ENCODE measurements at places on chromosomes 4 and X. TPM values are rescaled to one million over a fixed set of nuclear protein-coding genes. Genes with fewer than 3 reads are reported as not detected.

The NAA15 gene
- total RNA-seq: 52.7 TPM

The HSFX2 gene
- total RNA-seq: 2.0 TPM

The RWDD4 gene
- 18.7 TPM for total RNA-seq

The RADX gene
- total RNA-seq: 7.8 TPM

The RAB39B gene
- 28.2 TPM for total RNA-seq

The MAGEC1 gene
- total RNA-seq: not detected

The MAB21L2 gene
- not detected for total RNA-seq

The CSN3 gene
- not detected for total RNA-seq

The MMRN1 gene
- 2.5 TPM for total RNA-seq

The GCNA gene
- 3.0 TPM for total RNA-seq

The FBXO8 gene
- 32.9 TPM for total RNA-seq

The CLGN gene
- total RNA-seq: 3.4 TPM

The ENAM gene
- total RNA-seq: not detected

The CCKAR gene
- not detected for total RNA-seq

The GPR82 gene
- not detected for total RNA-seq

The CT45A1 gene
- total RNA-seq: not detected

The HSFX3 gene
- not detected for total RNA-seq

The RBM46 gene
- 0.31 TPM for total RNA-seq

The F8 gene
- 7.3 TPM for total RNA-seq

The DMRTC1 gene
- not detected for total RNA-seq

The PRDM8 gene
- total RNA-seq: 24.6 TPM

The SLC10A6 gene
- total RNA-seq: not detected

The ZBTB49 gene
- 8.4 TPM for total RNA-seq

The FAM9B gene
- not detected for total RNA-seq

All from occipital lobe (tissue), 3 donors.